ENCODE measurements at places on chromosomes 6 and 20.

DNA sequence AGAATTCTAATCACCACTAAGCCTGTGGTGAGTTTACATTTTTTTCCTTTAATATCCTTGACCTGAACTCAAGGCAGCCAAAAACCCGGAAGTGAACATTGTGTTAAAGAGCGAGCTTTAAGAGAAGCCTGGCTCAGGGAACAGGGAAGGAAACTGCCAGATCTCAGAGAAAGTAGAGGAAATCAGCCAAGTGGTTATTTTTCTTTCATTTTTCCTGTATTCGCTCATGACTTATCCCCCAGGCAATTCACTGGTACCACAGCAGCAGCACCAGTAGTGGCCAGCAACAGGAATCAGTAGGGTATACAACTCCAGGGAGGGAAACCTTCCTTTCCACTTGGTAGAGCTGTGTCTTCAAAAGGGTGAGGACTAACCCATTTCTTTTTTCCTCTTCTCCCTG lies 89.6 kb upstream of the HMGCLL1 start:
- DNase-seq, result no peak

GRCh38 chr6:169385237-169385880 lies 131.7 kb upstream of the THBS2 start:
- no peak for DNase-seq

- DNase-seq, result no peak
Observed at GRCh38 chr20:8587810-8588209, 455.7 kb downstream of the PLCB1 start.

DNA sequence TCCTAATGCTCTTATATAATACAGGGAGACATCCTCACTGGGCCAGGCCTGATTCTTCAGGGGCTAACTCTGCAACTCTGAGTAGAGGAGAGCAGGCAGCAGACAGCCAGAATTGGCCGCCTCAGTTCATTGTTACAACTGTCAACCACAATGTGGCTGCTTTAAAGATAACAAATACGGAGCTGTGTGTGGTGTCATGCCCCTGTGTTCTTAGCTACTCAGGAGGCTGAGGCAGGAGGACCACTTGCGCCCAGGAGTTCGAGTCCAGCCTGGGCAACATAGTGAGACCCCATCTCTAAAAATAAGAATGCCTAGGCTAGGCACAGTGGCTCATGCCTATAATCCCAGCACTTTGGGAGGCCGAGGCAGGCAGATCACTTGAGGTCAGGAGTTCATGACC lies 34.3 kb downstream of the CEP250 start:
- DNase-seq, result no peak

GRCh38 chr6:73050706-73051105 lies 174.6 kb downstream of the KHDC1L start:
- DNase-seq, result no peak

- no peak for DNase-seq
Observed at GRCh38 chr6:138869398-138869797, 73.5 kb downstream of the ECT2L start.

- no peak for DNase-seq
Observed at GRCh38 chr20:24438331-24438730, 31.1 kb upstream of the SYNDIG1 start.

DNA sequence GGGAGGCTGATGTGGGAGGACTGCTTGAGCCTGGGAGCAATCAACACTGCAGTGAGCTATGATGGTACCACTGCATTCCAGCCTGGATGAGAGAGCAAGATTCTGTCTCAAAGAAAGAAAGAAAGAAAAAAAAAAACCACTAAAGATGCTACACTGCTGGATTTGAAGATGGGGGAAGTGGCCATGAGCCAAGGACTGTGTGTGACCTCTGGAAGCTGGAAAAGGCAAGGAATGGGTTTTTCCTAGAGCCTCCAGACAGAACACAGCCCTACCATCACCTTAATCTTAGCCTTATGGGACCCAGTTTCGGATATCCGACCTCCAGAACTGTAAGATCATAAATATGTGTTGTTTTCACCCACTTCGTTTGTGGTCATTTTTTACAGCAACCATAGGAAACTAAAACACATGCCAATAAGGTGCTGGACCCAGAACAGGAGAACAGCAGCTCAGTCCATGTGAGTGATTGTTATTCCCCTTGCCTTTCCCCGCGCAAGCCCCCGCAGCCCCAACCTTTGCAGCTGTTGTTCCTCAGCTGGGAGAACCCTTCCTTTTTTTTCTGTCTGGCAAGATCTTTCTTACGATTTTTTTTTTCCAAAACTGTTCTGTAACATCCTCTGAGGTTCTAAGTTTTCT lies 11.1 kb upstream of the VAPB start:
- DNase-seq, result no peak

DNA sequence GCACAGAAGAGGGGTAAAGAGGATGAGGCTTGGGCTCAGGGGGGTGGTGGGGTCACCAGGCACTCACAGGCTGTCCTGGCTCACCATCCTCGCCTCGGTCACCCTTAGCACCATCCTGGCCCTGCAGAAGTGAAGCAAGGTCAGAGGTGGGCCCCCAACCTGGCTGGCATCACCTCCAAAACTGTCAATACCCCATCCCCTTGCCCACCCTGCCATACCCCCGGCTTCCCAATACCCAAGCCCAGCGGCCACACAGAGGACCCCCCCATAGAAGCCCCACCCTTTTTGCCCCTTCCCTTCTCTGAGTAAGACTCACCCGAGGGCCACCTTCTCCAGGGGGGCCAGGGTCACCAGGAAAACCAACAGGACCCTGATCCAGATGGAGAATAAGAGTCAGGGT lies 23.6 kb downstream of the COL11A2 start:
- no peak for DNase-seq

DNA sequence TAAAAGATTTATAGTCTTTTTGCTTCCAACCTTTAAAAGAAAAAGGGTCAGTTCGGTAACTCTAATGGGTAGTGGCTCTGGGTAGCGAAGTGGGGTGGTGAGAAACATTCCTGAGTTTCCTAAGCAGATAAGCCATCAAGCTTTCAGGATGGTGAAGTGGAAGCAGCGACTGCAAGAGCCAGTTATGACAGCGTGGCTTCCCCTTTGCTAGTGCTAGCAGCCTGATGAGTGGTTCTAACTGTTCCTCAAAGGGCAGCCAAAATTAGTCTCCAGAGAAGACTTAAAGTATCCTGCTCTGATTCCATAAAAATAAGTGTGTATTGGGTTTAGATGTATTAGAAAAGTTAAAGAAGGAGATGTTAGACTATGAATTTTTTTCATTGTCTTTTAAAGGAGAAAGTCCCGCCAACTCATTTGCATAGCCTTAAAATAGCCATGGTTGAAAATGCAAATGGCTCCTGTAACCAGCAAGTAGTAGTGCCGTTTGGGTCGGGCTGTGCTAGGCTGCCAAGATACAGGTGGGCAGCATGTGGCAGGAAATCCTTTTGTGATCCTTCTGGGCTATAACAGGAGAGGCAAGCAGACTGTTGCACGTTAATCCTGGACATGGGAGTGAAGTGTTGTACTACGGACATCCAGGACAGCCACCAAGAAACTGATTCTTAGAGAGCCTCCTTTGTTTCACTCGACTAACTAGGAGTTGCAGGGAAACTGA lies 18.0 kb downstream of the ELOVL2 start:
- no peak for DNase-seq

- DNase-seq, result peak; percentile 94
Observed at GRCh38 chr20:3768342-3769130, 983 bp upstream of the ADISSP start.

Measured in activated effector memory CD4-positive, alpha-beta T cell treated with anti-CD3 and anti-CD28 coated beads, Interleukin-2, amount 50 U/mL, for 16 hours (primary cell).